ENCODE measurements at places on chromosomes 5 and 9.

DNA sequence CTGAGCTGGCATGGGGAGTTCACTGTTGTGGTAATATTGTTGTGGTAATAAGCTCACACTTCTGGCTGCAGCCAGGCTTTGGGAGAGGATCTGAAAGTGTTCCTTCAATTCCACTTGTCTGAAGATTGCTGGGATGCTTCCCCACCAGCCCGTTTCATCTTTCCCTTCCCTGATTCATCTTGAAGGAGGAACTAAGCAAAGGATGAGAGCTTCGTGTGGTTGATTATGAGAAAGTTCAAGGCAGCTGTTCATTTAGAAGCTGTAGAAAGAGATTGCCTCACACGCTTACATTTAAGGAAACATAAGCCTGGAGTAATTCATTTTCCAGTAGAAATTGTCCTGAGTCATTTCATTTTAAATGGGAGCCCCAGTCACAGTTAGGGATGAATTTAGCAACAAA lies 122.4 kb upstream of the GAS1 start:
- DNase-seq, result peak; percentile 73

DNA sequence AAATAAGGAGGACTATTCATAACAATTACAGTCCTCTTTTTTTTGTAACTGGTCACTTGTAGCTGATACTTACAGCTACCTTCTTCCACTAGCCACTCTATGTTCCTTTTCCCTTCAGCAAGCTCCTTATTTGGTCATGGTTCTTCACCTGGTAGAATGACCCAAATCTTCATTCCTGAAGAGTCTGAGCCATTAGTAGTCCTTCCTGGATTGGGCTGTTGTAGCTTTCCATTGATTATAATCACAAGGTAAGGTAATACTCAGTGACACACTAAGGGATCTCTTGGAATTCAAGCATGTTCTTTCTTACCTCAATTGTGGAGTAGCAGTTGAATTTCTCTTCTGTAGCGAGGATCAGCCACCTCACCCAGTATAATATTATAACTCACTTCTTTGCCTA lies 25.5 kb upstream of the ITGA2 start:
- DNase-seq, result no peak

DNA sequence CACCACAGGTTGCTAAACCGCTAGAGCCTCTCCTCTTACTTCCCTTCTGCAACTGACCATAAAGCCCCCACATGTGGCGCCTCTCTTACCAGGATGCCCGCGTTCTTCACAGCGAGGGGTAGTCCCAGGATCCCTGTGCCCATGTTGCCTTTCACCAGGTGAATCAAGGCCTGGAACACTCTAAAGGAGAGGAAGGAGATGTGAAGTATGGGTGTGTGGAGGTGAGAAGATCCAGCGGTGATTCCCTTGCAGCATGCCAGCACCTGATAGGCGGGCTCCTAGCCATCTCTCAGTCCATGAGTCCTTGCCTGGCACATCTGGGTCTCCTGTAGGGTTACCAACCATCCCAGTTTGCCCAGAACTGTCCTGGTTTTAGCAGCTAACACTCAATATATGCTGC lies 3.3 kb downstream of the SLC36A2 start:
- DNase-seq, result no peak

- DNase-seq, result peak; percentile 40
These were observed 14.1 kb downstream of the ASPN start for GRCh38 chr9:92468206-92468605.

DNA sequence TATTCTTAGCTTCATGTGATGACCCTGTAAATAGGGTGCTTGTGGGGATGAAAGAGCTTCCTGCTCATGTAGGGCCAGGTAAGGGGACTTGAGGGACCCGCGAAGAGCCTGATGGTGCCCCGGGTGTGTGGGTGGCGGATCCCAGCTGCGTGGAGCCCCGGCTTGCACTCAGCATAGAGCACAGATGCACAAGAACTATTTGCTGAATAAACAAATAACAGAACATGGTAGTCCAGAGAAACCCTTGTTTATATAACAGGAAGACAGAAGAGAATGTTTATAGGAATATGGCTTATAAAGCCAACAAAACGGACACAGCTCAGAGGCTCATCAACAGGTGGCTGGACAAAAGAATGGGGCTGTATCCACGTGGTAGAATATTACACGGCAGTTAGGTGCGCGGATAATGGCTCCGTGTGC lies 106.9 kb upstream of the COL5A1 start:
- peak; percentile 41 for DNase-seq

- DNase-seq, result no peak
These were observed 91.9 kb downstream of the CEMIP2 start for GRCh38 chr9:71676460-71676859.

DNA sequence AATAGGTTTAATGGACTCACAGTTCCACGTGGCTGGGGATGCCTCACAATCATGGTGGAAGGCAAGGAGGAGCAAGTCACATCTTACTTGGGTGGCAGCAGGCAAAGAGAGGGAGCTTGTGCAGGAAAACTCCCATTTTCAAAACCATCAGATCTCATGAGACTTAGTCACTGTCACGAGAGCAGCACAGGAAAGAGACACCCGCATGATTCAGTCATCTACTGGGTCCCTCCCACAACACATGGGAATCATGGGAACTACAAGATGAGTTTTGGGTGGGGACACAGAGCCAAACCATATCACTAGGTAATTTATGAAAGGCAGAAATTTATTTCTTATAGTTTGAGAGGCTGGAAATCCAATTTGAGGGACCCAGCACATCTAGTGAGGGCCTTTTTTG lies 40.0 kb downstream of the MTREX start:
- DNase-seq, result no peak

DNA sequence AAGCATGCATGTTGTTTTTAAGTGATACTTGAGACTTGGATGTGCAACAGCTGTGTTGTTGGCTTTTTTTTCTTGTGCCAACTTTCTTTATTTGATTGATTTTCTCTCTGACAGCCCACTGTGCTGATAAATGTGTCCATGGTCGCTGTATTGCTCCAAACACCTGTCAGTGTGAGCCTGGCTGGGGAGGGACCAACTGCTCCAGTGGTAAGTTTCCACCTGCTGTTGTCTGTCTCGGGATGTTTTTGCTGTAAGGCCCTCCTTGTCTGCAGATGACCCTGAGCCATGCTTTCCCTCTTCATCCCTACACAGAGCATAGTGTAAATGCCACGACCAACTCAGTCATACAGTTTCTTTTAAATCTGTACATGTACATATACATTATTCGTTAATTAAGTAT lies 79.2 kb downstream of the MEGF10 start:
- DNase-seq, result no peak

DNA sequence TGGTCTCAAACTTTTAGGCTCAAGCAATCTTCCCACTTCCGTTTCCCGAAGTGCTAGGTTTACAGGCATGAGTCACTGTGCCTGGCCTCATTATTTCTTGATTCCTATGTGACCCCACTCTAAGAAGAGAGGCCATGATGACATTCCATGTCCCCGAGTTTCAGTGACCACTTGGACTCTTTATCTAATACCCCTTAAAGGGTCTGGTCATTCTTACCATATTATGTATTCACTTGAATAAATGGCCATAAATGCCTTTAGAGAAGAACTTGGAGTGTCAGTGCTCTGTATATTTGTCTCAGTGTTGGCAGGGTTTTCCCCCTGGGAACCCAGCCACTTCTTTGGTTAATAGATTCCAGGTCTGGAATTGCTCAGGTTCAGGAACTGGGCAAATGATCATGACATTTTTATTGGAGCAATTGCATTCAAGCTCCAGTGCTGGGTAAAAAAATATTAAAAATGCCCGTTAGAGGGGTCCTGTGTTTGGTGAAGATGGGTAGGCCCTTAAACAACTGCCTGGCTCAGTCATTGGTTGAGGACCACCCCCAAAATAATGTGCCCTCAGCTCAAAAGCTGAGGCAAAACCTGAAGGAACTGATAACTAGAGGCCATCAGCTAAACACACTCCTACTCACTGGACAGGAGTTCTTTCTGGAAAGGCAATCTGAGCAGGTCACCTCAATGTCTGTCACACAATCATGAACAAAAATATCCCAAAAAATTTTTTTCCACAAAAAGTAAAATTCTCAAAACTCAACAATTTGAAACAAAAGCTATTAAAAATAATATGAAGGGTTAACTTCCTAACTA lies 186.6 kb upstream of the ZNF608 start:
- DNase-seq, result no peak

GRCh38 chr9:37904445-37905130 lies 661 bp upstream of the SLC25A51 start:
- DNase-seq, result peak; percentile 20

- peak; percentile 97 for DNase-seq
These were observed 287.3 kb upstream of the NUDT12 start for GRCh38 chr5:103849934-103850333.

DNA sequence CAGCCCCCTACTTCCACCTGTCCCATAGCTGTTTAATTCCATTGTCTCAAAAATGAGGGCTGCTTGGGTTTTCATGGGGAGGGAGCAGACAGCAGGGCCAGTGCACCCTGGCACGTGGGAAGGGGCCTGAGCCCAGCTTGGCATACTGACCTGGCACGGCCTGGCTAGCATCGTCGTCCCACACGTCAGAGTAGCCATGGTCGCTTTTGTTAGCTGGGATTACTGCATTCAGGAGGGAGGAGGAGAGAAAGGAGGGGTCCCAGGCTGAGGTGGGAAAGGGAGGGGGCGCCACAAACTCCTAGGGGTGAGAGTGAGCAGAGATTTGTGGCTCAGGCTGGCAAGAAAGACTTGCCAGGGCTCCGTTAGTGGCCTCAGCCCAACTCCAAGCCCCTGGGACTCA lies 21.1 kb upstream of the CYSTM1 start:
- no peak for DNase-seq
